Nephron progenitor cell (in vitro differentiated cells): ENCODE measurements at places on chromosomes 5 and 9.

DNA sequence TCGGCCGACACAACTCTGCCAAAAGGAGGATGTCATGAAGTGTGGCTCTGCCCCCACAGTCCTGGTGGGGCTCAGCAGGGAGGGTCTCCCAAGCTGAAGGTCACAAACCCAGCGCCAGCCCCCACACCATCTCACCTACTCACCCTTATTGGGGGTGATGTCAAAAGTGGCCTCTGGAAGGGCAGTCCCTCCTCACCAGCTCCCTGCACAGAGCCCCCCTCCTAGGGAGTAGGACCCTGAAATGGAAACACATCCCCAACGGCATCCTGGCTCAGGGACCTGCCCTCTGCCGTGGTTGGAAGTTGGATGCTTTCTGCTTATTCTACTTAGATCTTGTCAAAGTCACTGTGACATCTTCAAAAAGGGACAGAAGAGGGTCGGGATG lies 89.5 kb downstream of the NSUN2 start:
- DNase-seq = no peak

DNA sequence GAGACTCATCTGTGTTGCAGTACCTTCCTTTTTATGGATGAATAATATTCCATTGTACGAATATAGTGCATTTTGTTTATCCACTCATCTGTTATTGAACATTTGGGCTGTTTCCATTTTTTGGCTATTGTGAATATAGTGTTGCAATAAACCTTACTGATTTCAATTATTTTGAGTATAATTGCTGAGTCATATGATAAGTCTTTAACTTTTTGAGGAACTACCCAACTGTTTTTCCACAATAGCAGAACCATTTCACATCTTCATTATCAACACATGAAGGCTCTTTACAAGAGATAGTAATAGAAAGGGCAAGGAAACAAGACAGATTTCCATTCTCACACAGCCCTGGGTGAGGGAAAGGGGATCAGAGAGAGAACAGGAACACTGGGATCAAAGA lies 329.2 kb downstream of the RAB3C start:
- DNase-seq = no peak

DNA sequence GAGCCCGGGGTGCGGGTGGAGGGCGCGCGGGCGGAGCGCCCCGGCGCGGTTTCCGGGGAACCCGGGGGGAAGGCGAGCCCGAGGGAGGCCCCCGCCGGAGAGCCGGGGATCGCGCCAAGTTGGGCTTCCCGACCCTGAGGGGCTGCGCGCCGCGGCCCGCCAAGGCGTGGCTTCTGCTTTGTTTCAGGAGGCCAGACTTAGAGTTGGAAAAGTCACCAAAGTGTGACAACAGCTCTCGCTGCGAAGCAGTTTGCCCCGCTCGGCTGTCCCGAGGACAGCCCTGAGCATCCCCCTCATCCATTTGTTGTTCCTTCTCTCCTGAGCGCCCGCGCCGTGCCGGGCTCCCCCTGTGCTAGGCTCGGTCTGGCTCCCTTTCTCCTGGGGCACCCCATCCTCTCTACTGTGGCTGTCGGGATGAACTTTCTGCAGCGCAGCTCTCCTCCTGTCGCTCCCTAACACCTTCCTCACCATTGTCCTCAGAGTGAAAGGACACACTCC lies 410 bp downstream of the GLIPR2 start:
- peak; percentile 47 for DNase-seq

GRCh38 chr5:56941981-56942380 lies 9.9 kb downstream of the MIER3 start:
- DNase-seq = no peak

GRCh38 chr9:132605387-132605786 lies 23.0 kb downstream of the BARHL1 start:
- no peak for DNase-seq

DNA sequence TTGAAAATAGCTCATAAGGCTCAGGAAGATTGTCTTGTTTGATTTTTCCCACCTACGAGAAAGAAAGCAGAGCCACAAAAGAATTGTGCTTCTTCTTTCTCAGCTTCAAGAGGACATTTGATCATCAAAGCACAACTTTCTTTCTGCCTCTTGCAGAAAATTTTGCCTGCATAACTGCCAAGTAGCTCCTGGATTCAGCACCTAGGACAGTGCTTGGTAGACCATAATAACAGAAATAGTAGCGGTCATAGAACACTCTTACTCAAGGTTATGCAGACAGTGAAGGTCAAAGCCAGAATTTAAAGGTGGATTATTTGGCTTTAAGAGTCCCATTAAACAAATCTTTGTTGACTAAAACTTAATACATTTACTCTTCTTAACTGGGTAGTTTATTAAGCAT lies 594.7 kb upstream of the CCNG1 start:
- DNase-seq = peak; percentile 16

DNA sequence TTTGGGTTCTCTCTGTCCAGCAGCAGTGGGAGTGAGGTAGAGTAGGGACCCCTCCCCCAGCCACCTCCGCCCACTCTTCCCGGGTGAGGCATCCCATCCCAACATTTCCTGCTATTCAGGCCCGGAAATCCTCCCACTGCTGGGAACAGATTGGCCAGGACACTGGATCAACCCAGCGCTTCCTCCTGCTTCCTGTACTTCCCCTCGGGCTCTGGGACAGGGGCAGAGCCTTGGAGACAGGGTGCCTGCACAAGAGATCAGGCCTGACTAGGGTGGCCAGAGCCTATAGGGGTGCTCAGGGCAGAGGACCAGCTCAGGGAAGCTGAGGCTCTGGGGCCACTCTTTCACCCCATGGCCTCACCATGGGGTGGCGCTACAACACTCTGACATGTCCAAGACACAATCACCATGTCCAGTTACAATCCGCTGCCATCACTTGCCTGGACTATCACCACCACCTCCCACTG lies 14.5 kb downstream of the SH2D3C start:
- DNase-seq = peak; percentile 31

DNA sequence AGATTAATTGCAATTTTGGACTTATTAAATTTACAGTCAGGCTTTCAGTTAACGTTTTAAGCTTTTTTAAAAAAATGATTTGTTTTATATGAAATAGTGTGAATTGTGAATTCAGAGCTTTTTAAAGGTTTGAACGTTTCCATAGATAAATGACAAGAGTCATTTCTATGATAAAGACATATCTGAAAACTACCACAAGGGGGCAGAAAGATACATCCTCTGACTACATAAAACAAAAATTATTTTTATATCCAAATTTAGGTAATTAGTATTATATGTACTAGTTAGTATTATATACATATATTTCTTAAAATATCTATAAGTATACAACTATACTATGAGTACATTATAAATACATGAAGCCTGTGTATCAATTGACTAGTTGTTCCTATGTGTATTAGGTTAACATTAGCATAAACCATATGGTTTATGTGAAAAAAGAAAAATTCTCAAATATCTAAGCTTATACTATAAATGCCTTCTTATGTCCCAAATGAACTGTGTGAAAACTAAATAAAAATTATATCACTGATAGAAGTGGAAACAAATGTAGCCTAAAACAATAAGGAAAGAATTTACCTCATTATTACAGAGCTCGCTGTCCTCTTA lies 155.2 kb downstream of the MEF2C start:
- no peak for DNase-seq
